ENCODE measurements at places on chromosomes 5 and 9.

DNA sequence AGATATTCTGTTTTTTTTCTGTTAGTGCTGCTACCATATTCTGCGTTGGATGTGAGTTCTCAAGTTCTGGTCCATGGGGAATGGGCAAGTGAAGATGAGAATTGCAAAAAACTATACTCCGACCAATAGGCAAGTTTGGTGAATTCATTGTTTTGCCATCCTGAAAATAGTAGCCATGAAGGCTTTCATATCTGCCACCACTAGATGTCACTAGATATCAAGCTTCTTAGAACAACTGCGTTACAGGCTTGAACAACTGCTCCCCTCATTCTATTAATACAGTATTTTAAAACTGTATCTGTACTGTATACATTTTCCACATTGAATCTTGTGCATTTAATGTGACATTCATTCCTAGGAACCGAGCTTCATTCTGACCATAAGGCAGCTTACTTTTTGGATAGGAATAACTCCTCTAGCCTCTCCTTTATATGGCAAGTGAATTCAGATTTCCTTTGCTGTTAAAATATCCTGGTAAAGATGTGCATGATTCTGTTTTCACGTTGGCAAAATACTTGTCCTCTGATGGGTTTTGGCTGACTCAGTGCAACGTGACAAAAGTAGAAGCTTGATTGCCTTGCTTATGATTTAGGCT is 163.6 kb downstream of the SREK1 start:
- no peak for DNase-seq

- no peak for DNase-seq
These were observed 614.1 kb upstream of the CDH9 start for GRCh38 chr5:27652505-27652904.

- DNase-seq = no peak
These were observed 32.8 kb downstream of the COL23A1 start for GRCh38 chr5:178557416-178557815.

GRCh38 chr9:69498470-69498869 is 173.5 kb downstream of the ENTREP1 start:
- no peak for DNase-seq

DNA sequence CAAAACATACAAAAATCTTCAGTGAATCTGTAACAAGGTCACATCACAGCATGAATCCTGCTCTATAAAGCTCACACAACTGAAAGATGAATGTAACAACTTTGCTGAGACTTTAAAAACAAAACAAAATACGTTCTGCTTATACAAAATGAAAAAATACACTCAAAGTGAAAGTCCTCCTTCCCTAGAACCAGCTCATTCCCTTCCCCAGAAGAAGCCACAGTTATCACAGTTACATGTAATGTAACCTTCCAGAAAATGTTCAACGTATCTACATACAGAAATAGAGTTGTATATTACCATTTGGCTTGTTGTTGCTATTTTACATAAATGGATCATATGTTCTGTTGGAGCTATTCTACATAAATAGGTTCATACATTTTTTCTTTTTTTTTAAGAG is 2.6 kb downstream of the AUH start:
- DNase-seq = no peak

DNA sequence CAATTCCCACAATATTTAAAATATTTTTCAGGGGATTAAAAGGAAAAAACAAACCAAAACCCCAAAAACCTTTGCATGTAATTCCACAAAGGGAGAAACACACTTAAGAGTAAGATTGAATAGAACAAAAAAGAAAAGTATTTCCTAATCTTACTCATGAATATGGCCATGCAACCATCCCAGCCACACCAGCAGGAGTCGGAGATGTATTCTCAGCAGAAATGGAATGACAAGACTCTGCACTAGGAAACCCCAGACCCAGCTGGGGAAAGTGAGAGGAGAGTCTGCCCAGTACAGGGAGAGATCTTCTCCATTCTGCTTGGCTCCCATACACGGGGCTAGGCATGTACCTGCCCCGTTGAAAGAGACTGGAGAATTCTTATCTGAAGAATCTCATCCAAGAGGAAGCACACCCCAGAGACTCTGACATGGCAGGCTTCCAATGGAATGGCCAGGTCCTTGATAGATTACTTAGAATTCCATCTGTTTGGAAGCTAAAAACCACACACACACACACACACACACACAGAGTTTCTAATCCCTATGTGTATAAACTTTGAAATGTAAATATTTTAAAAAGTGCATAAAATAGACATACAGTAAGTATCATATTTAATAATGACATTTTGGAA is 118.8 kb downstream of the GADD45G start:
- DNase-seq = no peak

- DNase-seq = no peak
These were observed 37.5 kb downstream of the MAMDC2 start for GRCh38 chr9:70081120-70081495.

GRCh38 chr5:94283093-94283492 is 335.3 kb downstream of the KIAA0825 start:
- DNase-seq = no peak

- no peak for DNase-seq
These were observed 220.6 kb upstream of the EDIL3 start for GRCh38 chr5:84605241-84605640.

DNA sequence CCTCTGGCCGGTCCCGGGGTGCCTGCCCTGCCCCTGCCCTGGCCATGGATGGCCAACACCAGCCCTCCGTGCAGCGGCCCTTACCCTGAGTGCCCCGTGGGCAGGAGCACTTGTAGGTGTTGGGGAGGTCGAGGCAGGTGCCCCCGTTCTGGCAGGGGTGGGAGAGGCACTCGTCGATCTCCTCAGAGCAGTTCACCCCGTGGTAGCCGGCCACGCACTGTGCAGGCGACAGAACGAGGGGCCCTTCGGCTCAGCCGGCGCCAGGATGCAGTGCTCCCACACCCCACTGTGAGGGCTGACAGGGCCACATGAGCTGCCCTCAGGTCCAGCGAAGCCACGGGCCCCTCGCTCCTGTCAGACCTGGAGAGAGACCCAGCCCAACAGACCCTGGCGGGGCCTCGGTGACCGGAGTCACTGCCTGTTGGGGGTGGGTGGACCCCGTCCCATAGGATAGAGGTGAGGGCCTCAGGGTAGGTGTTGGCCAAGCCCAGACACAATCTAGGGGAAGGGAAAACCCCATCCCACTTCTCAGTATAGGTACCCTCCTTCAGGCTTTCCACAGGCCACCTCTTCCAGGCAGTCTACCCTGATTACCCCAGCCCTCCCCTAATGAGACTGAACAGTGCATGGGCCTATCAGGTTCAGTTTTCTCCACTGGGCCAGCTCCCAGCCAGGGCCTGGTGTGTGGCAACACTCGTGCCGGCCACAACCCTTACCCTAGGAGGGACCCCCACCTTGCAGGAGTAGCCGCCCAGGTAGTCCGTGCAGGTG is 24.6 kb upstream of the SEC16A start:
- no peak for DNase-seq

GRCh38 chr5:72540759-72541438 is 33.7 kb upstream of the ZNF366 start:
- no peak for DNase-seq

GRCh38 chr5:146849694-146850303 is 28.8 kb downstream of the PPP2R2B start:
- DNase-seq = no peak

GRCh38 chr5:83512061-83512745 is 40.7 kb downstream of the VCAN start:
- DNase-seq = peak; percentile 31

GRCh38 chr5:85441156-85441555 is 1056.5 kb upstream of the EDIL3 start:
- no peak for DNase-seq

- DNase-seq = no peak
These were observed 22.0 kb upstream of the LVRN start for GRCh38 chr5:115940080-115940810.

- no peak for DNase-seq
These were observed 244.0 kb downstream of the GABRB2 start for GRCh38 chr5:161302559-161302958.

DNA sequence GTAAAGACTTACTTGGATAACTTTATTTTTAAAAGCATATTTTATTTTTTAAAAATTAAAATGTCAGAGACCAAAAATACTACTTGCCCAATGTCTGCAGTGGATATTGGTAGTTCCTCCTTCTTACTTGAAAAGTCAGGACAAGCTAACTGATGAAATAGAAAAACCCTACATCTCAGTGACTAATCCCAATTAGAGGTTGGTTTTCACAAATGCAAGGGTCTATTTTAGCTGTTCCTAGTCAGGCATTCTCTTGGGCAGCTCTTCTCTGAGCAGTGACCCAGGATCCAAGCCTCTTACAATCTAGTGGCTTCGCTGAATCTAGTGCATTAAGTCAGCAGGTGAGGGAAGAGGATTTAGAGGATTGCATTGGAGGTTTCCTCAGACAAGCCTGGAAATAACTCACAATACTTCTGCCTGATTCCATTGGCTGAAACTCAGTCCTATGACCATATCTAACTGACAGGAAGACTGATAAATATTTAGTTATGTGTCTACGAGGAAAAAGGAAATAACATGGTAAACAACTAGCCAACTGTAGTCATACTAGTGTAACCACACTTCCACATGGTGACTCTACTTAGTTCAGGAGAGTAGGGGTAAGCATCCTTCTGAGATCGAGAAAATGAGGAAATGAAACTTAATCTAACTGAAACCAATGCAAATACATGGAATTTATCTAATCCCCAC is 34.2 kb upstream of the MIER3 start:
- DNase-seq = no peak

- DNase-seq = no peak
These were observed 146.0 kb upstream of the FBXL7 start for GRCh38 chr5:15354021-15354420.

DNA sequence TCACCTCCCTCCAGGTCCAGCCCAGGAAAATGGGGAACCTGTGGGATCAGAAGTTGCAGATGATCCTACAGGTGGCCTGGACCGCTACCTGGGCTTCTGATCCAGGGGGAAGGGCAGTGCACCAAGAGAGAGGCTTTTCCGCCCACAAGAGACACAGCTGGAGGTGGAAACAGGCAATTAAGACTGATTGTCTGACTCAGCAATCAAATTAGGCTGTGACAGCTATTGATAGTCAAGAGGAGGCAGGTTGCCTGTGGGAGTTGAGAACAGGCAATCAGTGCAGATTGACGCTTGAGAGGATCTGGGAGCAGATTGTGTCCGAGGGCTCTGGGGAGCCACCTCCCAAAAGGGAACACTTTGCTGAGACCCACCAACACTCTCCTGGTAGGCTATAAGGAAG is 71.1 kb upstream of the SLC44A1 start:
- DNase-seq = no peak

DNA sequence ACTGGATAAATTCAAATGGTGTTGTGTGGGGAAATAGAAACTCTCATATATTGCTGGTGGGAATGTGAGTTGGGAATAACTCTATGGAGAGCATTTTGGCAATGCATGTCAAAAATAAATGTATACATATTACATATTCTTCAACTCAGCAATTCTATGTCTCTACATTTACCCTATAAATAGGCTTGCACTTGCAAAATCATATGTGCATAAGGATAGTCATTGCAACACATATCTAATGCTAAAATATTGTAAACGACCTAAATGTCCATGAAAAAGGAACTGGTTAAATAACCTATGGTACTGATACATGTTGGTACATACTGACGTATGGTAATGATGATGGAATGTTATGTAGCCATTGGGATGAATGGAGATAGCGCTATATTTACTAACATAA is 94.5 kb upstream of the CHD1 start:
- no peak for DNase-seq

GRCh38 chr5:142007237-142007544 is 5.6 kb downstream of the GNPDA1 start:
- DNase-seq = no peak

DNA sequence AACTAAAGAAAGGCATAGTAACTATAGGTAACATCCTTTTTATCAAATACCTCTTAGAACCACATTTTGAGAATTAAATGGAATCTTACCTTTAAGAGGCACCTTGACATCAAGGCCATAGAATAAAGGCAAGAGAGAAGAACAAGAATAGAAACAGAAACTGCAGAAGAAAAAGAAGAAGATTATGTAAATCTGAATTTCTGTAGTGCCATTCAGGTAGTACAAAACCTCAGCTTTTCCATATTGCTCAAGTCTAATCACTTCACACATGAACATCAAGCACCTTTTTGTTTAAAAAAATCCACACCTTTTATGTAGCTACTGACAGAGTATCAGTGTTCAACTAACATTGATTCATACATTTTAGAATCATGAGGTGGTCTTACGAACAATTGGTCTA is 91.8 kb upstream of the DPYSL3 start:
- no peak for DNase-seq

GRCh38 chr5:36156121-36156601 is 4.2 kb downstream of the SKP2 start:
- no peak for DNase-seq

- DNase-seq = no peak
These were observed 43.3 kb upstream of the CEP72 start for GRCh38 chr5:568809-569208.

- no peak for DNase-seq
These were observed 67.3 kb downstream of the STRBP start for GRCh38 chr9:123201083-123201482.

- DNase-seq = no peak
These were observed 99.3 kb upstream of the LHFPL2 start for GRCh38 chr5:78747705-78748359.

- no peak for DNase-seq
These were observed 655.2 kb upstream of the RIOK2 start for GRCh38 chr5:97838214-97838613.

GRCh38 chr5:170067574-170068170 is 38.0 kb upstream of the FOXI1 start:
- no peak for DNase-seq

DNA sequence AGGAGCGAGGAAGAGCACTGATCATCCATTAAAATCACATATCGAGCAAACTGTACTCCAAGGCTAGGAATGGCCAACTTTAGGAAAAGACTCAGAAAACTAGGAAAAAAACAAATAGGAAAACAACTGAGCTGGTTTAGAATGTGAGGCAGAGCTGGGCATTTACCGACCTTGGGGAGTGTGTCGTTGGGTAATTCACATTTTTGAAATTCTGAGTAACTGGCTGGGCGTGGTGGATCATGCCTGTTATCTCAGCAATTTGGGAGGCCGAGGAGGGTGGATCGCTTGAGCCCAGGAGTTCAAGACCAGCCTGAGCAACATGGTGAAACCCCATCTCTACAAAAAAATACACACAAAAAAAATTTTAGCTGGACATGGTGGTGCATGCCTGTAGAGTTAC is 70.1 kb downstream of the ZFAND5 start:
- DNase-seq = peak; percentile 64

DNA sequence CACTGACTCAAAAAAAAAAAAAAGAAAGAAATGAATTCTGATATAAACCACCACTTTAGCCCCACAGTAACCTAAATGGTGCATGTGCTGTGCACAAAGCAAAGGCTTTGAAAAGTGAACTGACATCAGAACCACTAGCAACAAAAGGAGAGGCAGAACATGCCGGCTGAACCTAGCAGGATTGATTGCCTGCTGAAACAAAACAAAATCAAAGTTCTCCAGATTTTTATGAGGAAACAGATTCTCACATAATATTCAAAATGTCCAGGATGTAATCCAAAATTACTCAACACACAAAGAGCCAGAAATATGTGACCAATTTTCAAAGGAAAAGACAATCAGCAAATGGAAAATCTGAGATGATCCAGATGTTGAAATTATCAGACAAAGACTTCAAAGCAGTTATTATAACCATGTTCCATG is 37.9 kb downstream of the UBTD2 start:
- DNase-seq = no peak

GRCh38 chr5:55699041-55699688 is 13.0 kb downstream of the SLC38A9 start:
- no peak for DNase-seq
